ENCODE measurements at places on chromosomes 1 and 21. TPM values are rescaled to one million over a fixed set of nuclear protein-coding genes. Genes with fewer than 3 reads are reported as not detected.

Gene GIPC2
- total RNA-seq, result 2.9 TPM

- H3K36me3 ChIP-seq, result peaks cover 7% of the 10 kb centered on the region
- peaks cover 34% of the 10 kb centered on the region for H3K4me1 ChIP-seq
- DNase-seq, result no peak
Observed at GRCh38 chr1:1302951-1303509, 4.7 kb downstream of the ACAP3 start.

- no peaks in the 10 kb centered on the region for H3K27me3 ChIP-seq
- peaks cover 44% of the 10 kb centered on the region for H3K4me1 ChIP-seq
- H3K36me3 ChIP-seq, result no peaks in the 10 kb centered on the region
- DNase-seq, result peak; percentile 79
- peak overlapping the region; percentile 86 for H3K27ac ChIP-seq
Observed at GRCh38 chr1:28259934-28260802, 850 bp downstream of the SESN2 start.

DNA sequence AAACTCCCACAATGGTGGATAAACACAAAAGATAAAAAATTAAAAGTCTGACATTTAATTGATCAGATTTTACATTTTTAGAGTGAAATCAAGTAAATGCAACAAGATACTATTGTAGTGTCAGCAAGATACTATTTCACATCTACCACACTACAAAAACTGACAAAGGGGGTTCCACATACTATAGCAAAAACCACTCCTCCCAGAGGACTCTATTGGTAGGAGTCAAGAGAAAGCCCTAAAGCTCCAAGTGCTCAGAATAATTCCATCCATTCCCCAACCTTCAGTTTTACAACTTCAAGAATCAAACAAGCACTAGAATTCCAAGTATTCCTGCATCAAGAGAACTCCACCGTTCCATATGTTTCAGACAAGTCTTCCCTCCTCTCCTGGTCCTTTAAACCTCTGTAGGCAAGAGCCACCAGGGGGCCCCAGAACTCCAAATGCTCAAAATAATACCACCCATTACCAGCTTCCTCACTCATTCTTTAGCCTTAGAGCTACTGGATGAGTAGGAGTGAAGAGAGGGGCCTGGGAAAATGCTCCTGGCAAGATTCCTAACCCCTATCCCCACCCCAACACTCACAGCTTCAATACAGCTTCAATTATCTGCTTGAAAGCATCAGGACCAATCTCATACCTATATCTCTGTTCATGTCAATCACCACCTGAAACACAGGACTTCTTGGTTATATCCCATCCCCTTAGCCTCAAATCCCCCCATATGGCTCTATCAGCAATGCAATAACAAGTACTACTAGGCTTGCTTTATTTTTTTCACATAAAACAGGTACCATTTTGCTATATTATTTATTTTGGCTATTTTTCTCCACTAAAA is 9.9 kb downstream of the TOR1AIP2 start:
- H3K36me3 ChIP-seq, result peaks cover 62% of the 10 kb centered on the region
- H3K27ac ChIP-seq, result no peak overlapping the region
- H3K4me1 ChIP-seq, result peaks cover 20% of the 10 kb centered on the region
- H3K4me3 ChIP-seq, result no peak overlapping the region
- no peaks in the 10 kb centered on the region for H3K27me3 ChIP-seq

Gene AGTRAP
- total RNA-seq, result 64.5 TPM

DNA sequence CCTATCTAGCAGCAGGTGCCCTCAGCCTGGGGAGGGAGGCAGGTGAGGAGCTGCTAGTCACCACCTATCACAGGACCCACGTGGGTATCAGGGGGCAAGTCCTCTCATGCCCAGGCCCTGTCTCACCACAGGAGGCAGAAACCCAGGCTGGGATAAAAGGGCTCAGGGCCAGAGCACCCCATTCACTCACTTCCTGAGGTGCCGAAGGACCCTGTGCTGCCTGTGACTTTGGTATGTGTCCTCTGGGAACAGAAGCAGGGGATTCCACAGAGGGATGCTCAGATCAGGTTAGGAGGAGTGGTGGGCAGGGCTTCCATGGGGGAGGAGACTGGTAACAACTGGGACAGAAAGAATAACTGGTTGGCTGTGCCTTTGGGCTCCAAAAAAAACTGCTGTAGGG is at the start of gene LCE1E:
LCE1E (plus strand) TSS at position 181 of the 400 bp plus-strand sequence. CDS start 1,043 bp downstream, outside the sequence.
- peaks cover 5% of the 10 kb centered on the region for H3K27me3 ChIP-seq
- no peak within 1 kb of the TSS for H3K4me3 ChIP-seq
- DNase-seq, result no peak
- H3K4me1 ChIP-seq, result no peaks in the 10 kb centered on the region
- no peak within 1 kb of the TSS for H3K27ac ChIP-seq

- H3K36me3 ChIP-seq, result no peaks in the 10 kb centered on the region
- H3K4me1 ChIP-seq, result no peaks in the 10 kb centered on the region
- H3K27ac ChIP-seq, result no peak overlapping the region
- peaks cover 53% of the 10 kb centered on the region for H3K27me3 ChIP-seq
Observed at GRCh38 chr1:2471587-2472001, 4.5 kb upstream of the PLCH2 start.

GRCh38 chr1:3651026-3651929 is 1.0 kb upstream of the TP73 start:
- DNase-seq, result no peak
- H3K36me3 ChIP-seq, result peaks cover 17% of the 10 kb centered on the region
- H3K4me1 ChIP-seq, result peaks cover 40% of the 10 kb centered on the region
- peak overlapping the region; percentile 87 for H3K4me3 ChIP-seq

Gene LORICRIN
- total RNA-seq, result not detected

DNA sequence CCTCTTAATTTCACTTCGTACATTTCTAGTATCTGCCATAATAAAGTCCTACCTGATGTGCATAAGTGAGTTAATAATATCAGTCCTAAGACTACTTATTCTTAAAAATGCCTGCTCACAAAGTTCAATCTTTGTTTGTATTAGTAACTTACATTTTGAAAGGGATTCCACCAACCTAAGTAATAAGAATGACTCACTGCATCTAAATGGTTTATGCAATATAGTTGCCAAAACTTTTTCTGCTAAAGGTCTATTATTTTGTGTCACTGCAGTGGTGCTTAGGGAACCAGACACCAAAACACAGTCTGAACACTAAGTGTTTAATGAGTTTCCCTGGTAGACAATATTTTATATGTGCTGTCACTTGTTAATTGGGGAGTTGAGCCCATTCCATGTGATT is 1.8 kb downstream of the ZNF669 start:
- H3K27me3 ChIP-seq, result no peaks in the 10 kb centered on the region
- peaks cover 5% of the 10 kb centered on the region for H3K4me1 ChIP-seq
- no peak overlapping the region for H3K4me3 ChIP-seq
- DNase-seq, result no peak
- peaks cover 28% of the 10 kb centered on the region for H3K36me3 ChIP-seq

DNA sequence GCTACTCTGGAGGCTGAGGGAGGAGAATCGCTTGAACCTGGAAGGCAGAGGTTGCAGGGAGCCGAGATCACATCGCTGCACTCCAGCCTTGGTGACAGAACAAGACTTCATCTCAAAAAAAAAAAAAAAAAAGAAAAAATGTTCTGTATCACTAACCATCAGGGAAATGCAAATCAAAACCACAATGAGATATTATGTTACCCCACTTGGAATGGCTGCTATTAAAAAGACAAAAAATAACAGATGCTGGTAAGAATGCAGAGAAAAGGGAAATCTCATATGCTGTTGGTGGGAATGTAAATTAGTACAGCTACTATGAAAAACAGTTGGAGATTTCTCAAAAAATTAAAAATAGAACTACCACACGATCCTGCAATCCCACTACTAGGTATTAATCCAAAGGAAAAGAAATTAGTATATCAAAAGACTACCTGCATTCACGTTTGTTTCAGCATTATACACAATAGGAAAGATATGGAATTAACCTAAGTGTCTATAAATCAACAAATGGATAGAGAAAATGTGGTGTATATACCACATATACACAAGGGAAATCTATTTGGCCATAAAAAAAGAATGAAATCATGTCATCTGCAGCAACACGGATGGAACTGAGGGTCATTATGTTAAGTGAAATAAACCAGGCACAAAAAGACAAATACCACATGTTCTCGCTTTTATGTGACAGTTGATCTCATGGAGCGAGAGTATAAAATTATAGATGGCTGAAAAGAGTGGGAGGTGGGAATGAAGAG is 62.6 kb downstream of the ABL2 start:
- no peak overlapping the region for H3K27ac ChIP-seq
- no peaks in the 10 kb centered on the region for H3K36me3 ChIP-seq
- DNase-seq, result no peak
- no peaks in the 10 kb centered on the region for H3K27me3 ChIP-seq
- H3K4me1 ChIP-seq, result peaks cover 5% of the 10 kb centered on the region
- H3K4me3 ChIP-seq, result no peak overlapping the region

- no peaks in the 10 kb centered on the region for H3K27me3 ChIP-seq
- no peak overlapping the region for H3K4me3 ChIP-seq
- H3K4me1 ChIP-seq, result no peaks in the 10 kb centered on the region
- no peak overlapping the region for H3K27ac ChIP-seq
- DNase-seq, result no peak
- no peaks in the 10 kb centered on the region for H3K36me3 ChIP-seq
Observed at GRCh38 chr1:227170361-227171166, 147.7 kb downstream of the CDC42BPA start.

Gene GJA9
- total RNA-seq, result not detected

DNA sequence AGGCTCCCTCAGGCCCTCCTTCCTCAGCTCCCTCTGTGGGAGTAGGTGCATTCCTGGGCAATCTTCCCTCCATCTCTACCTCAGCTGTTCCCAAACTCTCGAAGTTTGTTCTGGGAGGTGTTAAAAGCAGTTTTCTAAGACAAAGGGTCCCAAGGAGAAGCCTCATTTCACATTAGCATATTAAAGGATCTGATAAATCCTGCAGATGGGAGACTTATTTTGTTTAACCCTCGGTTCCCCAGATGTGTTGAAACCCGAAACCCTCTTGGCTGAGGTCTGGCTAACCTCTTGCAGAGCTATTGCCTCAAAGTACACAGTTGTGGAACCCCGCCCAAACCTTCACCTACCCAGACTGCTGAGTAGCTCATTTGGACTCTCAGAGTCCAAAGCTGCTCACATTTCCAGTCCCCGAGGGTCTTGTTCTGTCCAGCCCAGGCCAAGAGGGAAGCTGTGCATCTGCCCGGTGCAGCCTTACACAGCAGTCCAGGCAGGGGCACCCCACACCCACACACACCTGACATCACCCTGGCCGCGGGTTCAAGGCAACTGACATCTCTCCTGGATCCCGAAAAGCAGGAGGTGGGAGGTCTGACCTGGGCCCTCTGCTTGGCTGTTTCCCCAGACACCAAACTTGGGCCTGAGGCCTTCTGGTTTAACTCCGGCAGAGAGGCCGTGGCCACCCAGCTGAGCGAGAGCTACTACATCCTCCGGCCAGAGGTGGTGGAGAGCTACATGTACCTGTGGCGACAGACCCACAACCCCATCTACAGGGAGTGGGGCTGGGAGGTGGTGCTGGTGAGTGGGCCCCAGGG is 19.5 kb upstream of the SELENON start:
- H3K27ac ChIP-seq, result no peak overlapping the region
- no peaks in the 10 kb centered on the region for H3K27me3 ChIP-seq
- DNase-seq, result no peak
- no peaks in the 10 kb centered on the region for H3K4me1 ChIP-seq
- peaks cover 35% of the 10 kb centered on the region for H3K36me3 ChIP-seq
- H3K4me3 ChIP-seq, result no peak overlapping the region

GRCh38 chr1:113768916-113769600 is 9.8 kb upstream of the PHTF1 start:
- H3K4me3 ChIP-seq, result no peak overlapping the region
- no peak overlapping the region for H3K27ac ChIP-seq
- DNase-seq, result no peak
- peaks cover 11% of the 10 kb centered on the region for H3K4me1 ChIP-seq
- H3K27me3 ChIP-seq, result no peaks in the 10 kb centered on the region
- H3K36me3 ChIP-seq, result peaks cover 53% of the 10 kb centered on the region

Gene C1orf87
- 7.4 TPM for total RNA-seq

DNA sequence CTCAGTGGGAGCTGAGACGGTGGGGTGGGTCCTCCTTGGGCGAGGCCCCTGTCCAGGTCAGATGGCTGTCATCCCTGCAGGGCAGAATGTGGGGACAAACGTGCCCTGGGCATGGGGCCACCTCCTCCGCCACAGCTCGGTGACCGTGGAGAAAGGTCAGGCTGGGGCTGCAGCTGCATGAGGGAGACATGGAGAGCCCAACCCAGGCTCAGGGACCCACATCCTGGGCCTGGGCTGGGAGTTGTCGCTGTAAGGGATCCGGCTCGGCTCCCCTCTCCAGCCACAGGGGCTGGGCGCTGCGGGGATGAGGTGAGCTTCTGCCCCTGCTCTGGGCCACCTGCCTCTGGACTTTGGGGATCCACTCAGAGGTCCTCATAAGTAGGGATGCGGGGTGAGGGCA is 518 bp upstream of the PLCH2 start:
- DNase-seq, result no peak
- no peaks in the 10 kb centered on the region for H3K4me1 ChIP-seq
- no peak overlapping the region for H3K27ac ChIP-seq
- no peaks in the 10 kb centered on the region for H3K36me3 ChIP-seq

Gene PPIE
- total RNA-seq, result 34.6 TPM

- H3K4me1 ChIP-seq, result peaks cover 9% of the 10 kb centered on the region
- H3K4me3 ChIP-seq, result peak overlapping the region; percentile 81
- peak overlapping the region; percentile 98 for H3K27ac ChIP-seq
- H3K36me3 ChIP-seq, result no peaks in the 10 kb centered on the region
- DNase-seq, result no peak
- H3K27me3 ChIP-seq, result no peaks in the 10 kb centered on the region
Observed at GRCh38 chr1:50967416-50968157, 2.5 kb upstream of the CDKN2C start.

DNA sequence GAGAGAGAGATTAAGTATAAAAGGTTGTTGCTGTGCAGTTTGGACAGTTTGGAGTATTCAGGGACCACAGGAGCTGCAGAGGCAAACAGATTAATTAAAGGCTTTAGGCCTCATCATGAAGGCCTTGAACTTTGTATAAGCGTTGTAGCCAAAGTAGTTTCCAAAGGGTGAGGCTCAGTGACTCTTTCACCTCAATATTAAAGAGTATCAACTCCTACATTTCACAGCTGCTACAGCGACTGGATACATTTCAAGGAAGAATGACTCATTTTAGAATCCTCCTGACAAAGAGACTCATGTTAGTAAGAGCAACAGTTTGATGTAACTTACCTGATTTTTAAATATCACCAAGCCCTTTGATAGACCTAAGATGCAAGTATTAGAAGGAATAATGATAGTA is 355.5 kb downstream of the HLX start:
- H3K4me1 ChIP-seq, result no peaks in the 10 kb centered on the region
- H3K4me3 ChIP-seq, result no peak overlapping the region
- no peaks in the 10 kb centered on the region for H3K36me3 ChIP-seq
- no peak for DNase-seq
- no peaks in the 10 kb centered on the region for H3K27me3 ChIP-seq

DNA sequence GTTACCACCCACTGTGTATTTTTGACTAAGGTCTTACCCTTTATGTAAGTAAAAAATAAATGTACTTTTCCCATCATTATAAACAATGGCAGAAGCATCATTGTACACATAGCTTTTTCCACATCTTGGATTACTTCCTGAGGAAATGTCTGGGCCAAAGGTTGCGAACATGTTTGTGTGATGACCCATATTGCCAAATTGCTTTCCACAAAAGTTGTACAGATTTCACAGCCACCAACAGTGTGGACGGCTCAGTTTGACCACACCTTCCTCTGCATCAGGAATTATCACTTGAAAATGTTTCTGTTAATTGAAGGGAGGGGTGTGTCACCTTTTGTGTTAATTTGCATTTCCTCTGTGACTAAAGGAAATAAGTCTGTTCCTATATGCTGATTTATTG is 25.7 kb downstream of the AKNAD1 start:
- peak overlapping the region; percentile 83 for H3K27ac ChIP-seq
- peaks cover 37% of the 10 kb centered on the region for H3K4me1 ChIP-seq
- H3K4me3 ChIP-seq, result peak overlapping the region; percentile 18
- no peaks in the 10 kb centered on the region for H3K27me3 ChIP-seq
- no peak for DNase-seq

Gene OR2L3
- total RNA-seq, result not detected
